H1 (cell line): ENCODE measurements at places on chromosomes 2 and 18. TPM values are rescaled to one million over a fixed set of nuclear protein-coding genes. Genes with fewer than 3 reads are reported as not detected.

DNA sequence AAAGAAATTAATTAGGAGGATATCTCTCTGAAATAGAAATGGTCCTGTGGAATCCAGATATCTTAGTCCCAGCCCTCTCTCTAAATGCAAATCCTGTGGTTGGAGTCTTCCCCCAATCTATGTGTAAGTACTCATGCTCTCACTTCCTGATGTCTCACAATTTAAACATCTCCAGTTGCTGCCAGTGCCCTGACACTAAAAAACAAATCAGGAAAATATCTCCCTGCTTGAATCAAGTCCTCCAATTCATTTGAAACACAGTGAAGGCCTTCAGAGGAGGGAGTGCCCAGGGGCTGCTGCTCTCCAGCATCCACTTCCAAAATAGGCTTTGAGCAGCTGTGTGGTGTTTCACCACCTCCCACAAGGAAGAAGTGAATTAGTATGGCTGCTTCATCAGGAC is 413.8 kb downstream of the RAD51AP2 start:
- DNase-seq: no peak

DNA sequence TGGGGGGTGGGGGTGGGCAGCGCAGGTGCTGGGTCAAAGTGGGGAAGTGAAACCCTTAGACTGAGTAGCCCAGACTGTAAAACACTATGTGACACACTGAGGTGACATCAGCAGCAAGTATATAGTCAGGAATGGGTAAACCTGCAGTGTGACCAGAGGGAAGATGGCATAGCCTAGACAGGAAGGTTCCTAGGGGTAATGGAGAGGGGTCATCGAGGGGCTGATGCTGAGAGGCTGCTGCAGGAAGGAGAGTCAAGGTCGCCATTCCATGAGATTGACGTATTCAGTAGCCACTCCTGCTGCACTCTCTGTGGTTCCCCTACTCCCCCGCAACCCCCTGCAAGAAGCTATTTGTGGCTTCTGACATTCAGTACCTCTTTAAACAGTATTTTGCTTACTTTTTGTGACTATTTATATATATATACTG is 111.7 kb downstream of the CHST9 start:
- DNase-seq: no peak

DNA sequence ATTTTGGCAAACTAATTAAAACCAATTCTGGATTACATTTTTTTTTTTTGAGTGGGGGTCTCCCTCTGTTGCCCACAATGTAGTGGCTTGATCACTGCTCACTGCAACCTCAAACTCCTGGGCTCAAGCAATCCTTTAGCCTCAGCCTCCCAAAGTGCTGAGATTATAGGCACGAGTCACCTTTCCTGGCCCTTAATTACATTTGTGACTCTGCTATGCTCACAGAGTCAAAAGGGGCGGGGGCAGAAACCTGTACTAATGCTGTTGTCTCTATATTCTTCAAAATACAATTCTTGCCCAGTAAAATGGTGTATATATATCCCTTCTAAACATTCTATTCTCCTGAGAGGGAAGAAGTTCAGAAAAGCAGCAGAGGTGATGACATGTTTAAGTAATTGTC is 23.2 kb downstream of the PRKD3 start:
- DNase-seq: no peak

The SPATA3 gene
- not detected in 2 replicates for total RNA-seq
